ENCODE measurements at places on chromosomes 3 and 15. TPM values are rescaled to one million over a fixed set of nuclear protein-coding genes. Genes with fewer than 3 reads are reported as not detected.

TLR9 gene
- total RNA-seq = not detected

GOLGA8T gene
- not detected for total RNA-seq

CSTA gene
- total RNA-seq = 0.52 TPM

BUB1B gene
- 8.4 TPM for total RNA-seq

ZPLD1 gene
- not detected for total RNA-seq

CKMT1A gene
- total RNA-seq = not detected

HYKK gene
- total RNA-seq = 3.7 TPM

GNAT1 gene
- total RNA-seq = not detected

BNC1 gene
- 1.6 TPM for total RNA-seq

DNASE1L3 gene
- total RNA-seq = 1.0 TPM

ITIH1 gene
- total RNA-seq = under 0.01 TPM

FGF12 gene
- total RNA-seq = 2.1 TPM

KIF15 gene
- 6.3 TPM for total RNA-seq

GREM1 gene
- total RNA-seq = 0.52 TPM

IL20RB gene
- 0.52 TPM for total RNA-seq

SEC61A1 gene
- 89.8 TPM for total RNA-seq

GNB4 gene
- 60.5 TPM for total RNA-seq

DALRD3 gene
- total RNA-seq = 27.7 TPM

FGD5 gene
- total RNA-seq = 15.7 TPM

CLK3 gene
- 24.0 TPM for total RNA-seq

PLSCR2 gene
- not detected for total RNA-seq

GOLGA8K gene
- not detected for total RNA-seq

ZNF80 gene
- total RNA-seq = not detected

CD80 gene
- 1.0 TPM for total RNA-seq

CPEB1 gene
- 0.52 TPM for total RNA-seq

GOLGA8H gene
- 0.52 TPM for total RNA-seq

CAPN3 gene
- total RNA-seq = 675 TPM

ATOSA gene
- 24.5 TPM for total RNA-seq

KCNH8 gene
- total RNA-seq = under 0.01 TPM

SH2D7 gene
- total RNA-seq = not detected

CTXN2 gene
- not detected for total RNA-seq

MYO5A gene
- 9.4 TPM for total RNA-seq

JMJD7 gene
- 1.0 TPM for total RNA-seq

PIERCE2 gene
- 0.52 TPM for total RNA-seq

DPPA2 gene
- total RNA-seq = not detected

CNTN6 gene
- total RNA-seq = 2.1 TPM

MUC4 gene
- total RNA-seq = 0.52 TPM

ELL3 gene
- 4.2 TPM for total RNA-seq

AGBL1 gene
- 31.3 TPM for total RNA-seq

GOLGA8J gene
- total RNA-seq = not detected

CSPG5 gene
- 1.0 TPM for total RNA-seq

UTS2B gene
- not detected for total RNA-seq

ERICH6 gene
- not detected for total RNA-seq

GOLGA8R gene
- 3.1 TPM for total RNA-seq

DNAH12 gene
- 0.52 TPM for total RNA-seq

ZDHHC3 gene
- 25.6 TPM for total RNA-seq

CKMT1B gene
- total RNA-seq = under 0.01 TPM

SI gene
- total RNA-seq = not detected

IL17RE gene
- total RNA-seq = not detected

EMC7 gene
- total RNA-seq = 22.4 TPM

SCG5 gene
- 8.4 TPM for total RNA-seq

RFC4 gene
- 23.5 TPM for total RNA-seq
